Kidney glomerular epithelial cell (primary cell): ENCODE measurements at places on chromosomes 7 and 10.

- peak; percentile 62 for DNase-seq
Measured at GRCh38 chr10:120423431-120424197, 33.4 kb upstream of the PLPP4 start.

GRCh38 chr7:112143136-112143535 lies 63.1 kb downstream of the DOCK4 start:
- no peak for DNase-seq

- DNase-seq: no peak
Measured at GRCh38 chr7:90678986-90679385, 82.9 kb downstream of the CDK14 start.

- DNase-seq: peak; percentile 85
Measured at GRCh38 chr7:139731802-139732470, 45.9 kb downstream of the HIPK2 start.

GRCh38 chr10:35577926-35578617 lies 27.1 kb upstream of the GJD4 start:
- no peak for DNase-seq

GRCh38 chr7:110142939-110143526 lies 947.9 kb upstream of the LRRN3 start:
- no peak for DNase-seq

DNA sequence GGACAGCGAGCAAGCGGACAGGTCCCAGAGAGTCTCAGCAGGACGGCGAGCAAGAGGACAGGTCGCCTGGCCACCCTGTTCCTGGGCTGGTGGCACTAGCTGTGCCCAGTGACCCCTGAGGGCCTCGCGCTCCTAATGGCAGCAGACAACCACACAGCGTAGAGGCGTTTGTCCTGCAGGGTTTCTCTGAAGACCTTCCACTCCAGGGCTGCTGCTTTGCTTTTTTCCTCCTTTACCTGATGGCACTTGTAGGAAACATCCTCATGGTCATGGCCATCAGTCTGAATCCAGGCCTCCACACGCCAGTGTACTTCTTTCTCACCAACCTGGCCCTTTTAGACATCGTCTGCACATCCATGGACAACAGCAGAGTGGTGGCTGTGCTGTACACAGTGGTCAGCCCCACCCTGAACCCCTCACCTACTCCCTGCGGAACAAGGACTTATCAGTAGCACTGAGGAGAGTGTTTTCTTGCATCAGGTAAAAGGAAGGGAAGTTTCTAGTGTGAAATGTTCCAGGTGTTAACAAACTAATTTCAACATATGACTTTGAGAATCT lies 27.4 kb downstream of the SCART1 start:
- DNase-seq: no peak

DNA sequence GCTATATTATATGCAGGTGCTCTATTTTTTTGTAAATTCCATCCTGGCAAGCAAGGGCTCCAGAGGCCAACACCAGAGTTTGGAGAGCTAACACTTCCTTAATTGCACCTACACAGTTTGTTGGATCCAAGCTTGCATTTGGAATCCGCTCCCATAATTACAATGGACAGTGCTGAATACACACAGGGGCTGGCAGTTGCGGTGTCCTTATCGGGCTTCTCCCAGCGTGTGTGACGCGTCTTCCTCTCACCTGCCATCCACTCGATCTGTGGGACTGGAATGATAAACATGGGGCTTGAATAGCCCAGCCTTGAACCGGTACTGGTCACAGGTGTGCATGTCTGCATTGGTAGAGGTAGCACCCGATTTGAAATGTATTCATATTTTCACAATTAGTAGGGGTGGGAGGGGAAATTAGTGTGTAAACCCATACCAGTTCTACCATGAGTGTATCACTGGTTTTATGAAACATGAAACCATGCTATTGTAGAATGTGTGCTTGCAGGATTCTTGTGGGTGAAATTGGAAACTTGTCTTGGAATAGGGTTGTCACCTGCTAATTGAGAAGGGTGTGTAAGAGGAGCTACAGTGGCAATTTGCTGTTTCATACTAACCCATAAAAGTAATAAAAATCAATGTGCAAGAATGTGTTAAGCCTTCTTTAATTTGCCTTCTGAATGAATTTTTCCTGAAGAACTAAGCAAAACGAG lies 316.5 kb downstream of the WDR11 start:
- DNase-seq: no peak

GRCh38 chr7:73742753-73743641 lies 4.4 kb upstream of the ABHD11 start:
- DNase-seq: peak; percentile 86

DNA sequence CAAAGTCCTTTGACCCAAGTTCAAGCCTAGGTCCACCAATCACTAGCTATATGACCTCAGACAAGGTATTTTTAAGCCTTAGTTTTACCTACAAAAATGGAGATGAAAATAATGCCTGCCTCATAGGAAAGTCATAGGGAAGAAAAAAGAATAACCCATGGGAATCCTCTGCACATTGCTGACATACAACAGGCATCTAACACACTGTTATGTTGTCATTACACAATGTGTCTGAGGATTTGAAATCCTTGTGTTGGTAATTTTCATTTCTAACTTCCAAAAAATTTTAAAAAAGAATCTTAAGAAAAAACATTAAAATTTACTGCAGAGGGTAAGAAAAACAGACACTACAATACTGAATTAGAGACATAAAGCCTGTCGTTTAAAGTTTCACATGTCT lies 5.7 kb downstream of the ANK3 start:
- DNase-seq: no peak

DNA sequence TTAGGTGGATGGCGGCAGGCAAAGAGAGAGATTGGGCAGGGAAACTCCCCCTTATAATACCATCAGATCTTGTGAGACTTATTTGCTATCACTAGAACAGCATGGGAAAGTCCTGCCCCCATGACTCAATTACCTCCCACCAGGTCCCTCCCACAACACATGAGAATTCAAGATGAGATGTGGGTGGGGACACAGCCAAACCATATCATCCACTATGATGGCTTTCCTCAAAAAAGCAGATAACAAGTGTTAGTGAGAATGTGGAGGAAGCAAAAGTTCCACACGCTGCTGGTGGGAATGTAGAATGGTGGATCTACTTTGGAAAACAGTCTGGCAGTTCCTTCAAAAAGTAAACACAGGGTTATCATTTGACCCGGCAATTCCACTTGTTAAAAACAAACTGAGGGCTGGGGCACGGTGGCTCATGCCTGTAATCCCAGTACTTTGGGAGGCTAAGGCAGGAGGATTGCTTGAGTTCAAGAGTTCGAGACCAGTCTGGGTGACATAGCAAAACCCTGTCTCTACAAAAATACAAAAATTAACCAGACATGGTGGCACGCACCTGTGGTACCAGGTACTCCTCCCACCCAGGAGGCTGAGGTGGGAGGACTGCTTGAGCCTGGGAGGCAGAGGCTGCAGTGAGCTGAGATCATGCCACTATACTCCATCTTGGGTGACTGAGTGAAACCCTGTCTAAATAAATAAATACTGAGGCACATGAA lies 161.4 kb upstream of the EEPD1 start:
- DNase-seq: no peak

DNA sequence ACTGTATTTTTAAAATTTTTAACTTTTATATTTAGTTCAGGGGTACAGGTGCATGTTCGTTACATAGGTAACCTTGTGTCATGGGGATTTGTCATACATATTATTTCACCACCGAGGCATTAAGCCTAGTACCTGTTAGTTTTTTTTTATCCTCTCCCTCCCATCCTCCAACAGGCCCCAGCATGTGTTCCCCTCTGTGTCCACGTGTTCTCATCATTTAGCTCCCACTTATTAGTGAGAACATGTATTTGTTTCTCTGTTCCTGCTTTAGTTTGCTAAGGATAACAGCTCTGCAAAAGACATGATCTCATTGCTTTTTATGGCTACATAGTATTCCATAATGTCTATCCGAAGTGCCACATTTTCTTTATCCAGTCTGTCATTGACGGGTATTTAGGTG lies 22.4 kb upstream of the ITGA8 start:
- no peak for DNase-seq

DNA sequence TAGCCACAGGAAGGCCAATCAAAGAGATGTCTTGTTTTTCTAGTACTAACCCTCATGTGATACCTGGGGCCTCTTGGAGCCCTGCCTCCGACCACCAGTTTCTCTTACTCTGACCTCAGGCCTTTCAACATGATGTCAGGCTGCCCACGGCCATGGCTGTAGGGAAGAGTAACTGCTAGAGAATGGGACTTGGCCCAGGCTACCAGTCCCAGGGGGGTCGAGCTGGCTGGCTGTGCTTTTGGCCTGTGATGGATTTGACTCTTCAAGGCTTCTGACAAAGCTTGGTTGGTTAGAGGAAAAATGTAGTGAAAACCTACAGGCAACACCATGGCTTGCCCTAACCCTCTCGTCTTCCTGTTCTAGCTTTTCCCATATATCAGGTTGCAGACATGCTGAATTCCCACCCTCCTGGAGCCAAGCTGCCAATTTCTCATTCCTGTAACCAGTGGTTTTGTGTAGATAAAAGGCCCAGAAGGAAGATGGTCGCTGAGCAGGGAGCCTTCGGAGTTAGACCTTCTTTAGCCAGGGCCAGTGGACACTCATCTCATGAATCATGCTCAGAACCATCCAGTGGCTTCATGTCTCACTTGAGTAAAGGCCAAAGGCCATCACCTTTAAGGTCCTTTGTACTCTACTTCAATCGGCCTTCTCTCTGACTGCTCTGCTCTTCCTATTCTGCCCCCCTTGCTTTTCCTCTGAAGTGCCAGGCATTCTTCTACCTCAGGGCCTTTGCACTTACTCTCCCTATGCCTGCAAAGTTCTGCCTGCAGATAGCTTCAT lies 19.7 kb downstream of the SUFU start:
- no peak for DNase-seq

- DNase-seq: no peak
Measured at GRCh38 chr10:131490991-131491594, 179.6 kb upstream of the TCERG1L start.

- DNase-seq: peak; percentile 10
Measured at GRCh38 chr10:50988792-50989191, 85.5 kb upstream of the PRKG1 start.

- DNase-seq: no peak
Measured at GRCh38 chr7:24975644-24976260, 4.2 kb downstream of the OSBPL3 start.

- DNase-seq: no peak
Measured at GRCh38 chr10:131925716-131926115, 24.9 kb downstream of the PPP2R2D start.

GRCh38 chr7:28105234-28105633 lies 75.4 kb downstream of the JAZF1 start:
- DNase-seq: no peak

DNA sequence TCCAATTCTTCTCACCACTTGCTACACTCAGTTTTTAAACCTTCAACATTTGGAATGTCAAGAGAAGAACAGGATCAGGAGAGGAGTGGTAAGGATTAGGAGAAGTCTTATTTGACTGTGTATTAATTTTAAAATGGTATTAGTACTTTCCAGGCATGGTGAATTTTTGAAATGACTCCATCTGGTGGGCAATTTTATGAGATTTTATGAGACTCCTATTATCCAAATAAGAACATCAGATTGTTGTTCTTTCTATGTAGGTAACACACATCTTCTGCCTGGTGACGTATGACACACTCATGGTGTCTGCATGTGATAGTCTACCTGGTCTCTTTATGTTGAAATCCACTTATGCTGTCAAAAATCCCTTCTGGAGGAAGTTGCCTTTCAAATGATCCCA lies 51.0 kb downstream of the SLC13A1 start:
- no peak for DNase-seq

GRCh38 chr10:5681930-5682329 lies 2.7 kb upstream of the TASOR2 start:
- no peak for DNase-seq

GRCh38 chr7:101747053-101747878 lies 70.2 kb upstream of the CUX1 start:
- no peak for DNase-seq

DNA sequence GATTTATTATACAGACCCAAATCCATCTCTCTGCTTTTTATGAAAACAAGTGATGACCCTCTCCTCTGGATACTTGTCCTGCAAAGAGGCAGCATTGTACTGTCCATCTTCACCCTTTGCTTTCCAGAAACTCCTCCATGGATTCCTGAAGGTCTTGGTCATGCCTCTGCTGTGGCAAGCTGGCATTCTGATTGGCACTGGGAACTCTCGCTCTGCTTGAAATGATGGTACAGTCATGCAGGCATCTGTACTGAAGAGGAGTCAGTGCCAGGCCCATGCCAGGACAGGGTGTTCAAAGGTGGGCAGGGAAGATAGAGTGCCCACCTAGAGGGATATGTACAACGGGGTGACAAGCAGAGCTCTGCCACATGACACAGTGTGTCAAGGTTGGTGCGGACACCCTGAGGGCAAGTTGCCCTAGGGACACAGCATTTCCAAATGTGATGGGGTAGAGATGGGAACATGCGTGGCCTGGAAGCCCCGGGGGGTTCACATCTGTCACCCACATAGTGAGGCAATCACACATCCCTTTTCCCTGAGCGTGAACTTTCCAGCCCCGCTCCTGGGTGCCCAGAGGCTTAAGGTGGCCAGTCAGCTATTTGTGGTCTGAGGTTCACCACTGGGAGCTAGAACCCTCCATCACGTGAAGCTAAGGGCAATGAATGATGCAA lies 235.7 kb upstream of the TCERG1L start:
- DNase-seq: no peak

DNA sequence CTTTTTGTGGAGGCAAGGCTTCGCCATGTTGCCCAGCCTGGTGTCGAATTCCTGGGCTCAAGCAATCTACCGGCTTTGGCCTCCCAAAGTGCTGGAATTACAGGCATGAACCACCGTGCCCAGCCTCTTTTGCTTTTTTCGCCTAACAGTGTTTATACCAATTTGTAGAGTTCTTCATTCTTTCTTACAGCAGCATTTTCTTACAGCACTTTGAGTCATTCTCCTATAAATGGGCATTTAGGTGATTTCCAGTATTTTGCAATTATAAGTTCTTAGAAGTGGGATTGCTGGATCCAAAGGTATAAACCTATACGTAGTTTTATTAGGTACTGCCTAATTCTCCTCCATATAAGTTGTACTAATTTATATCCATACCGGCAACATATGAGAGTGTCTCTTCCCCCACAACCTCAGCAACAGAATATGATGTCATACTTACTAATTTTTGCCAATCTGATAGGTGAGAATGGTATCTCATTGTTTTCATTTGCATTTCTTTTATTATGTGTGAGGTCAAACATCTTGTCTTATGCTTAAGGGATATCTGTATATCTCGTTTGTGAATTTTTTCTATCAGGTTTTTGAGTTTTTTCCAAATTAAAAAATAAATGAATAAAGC lies 39.1 kb downstream of the SUFU start:
- DNase-seq: no peak

DNA sequence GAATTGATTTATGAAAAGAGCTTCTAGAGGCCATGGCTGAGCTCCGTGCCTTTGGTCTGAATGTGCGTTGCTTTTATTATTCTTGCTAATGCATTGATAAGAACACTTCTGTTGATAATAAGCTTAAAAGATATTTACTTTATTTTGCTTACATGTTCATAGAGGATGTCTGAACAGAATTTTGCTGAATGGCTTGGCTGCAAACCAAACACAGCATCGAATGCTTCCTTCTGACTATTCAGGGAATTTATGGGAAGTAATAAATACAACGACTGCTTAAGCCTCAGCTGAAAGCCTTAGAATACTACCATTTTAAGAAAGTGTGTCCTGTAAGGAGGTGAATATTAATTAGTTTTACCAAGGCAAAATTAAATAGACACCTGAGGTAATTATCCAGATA lies 643.5 kb upstream of the POT1 start:
- DNase-seq: no peak
